ENCODE measurements at places on chromosomes 2 and 18.

- DNase-seq: no peak
Observed at GRCh38 chr2:119338826-119339561, 27.6 kb downstream of the C2orf76 start.

GRCh38 chr2:6337472-6337820, 528.3 kb downstream of the CMPK2 start:
- DNase-seq: no peak

DNA sequence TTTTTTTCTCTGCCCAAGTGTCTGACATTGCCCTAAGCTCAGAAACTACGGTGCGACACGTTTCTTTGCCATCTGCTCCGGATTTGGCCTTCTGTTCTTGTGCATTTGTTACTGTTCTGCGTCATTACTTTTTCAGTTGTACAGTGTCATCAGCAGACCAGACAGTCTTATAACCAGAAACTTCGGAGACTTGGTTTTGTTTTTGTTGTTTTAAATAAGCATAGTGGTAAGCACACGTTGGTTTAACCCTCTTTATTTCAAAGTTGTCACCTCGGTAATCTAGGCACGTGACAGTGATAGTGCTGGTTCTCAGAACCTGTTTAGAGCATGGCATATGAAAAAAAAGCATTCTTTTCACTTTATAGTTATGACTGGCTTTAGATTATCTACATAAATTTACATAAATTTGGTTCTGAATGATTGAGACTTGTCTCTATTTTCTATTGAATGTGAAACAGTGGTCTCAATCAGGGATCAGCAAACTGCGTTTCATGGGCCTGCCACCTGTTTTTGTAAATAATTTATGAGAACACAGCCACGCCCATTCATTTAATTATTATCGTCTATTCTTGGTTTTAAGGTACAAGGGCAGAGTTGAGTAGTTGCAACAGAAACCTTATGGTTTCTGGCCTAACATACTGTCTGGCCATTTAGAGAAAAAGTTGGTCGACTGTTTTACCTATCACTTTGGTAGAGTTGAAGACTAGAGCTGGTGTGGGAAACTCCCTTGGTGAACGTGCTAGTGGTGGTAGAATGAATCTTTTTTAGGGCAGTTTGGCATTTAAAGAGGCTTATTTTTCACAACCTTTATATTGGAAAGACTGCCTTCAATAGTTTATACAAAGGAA, 106.5 kb downstream of the ZNF532 start:
- DNase-seq: no peak

DNA sequence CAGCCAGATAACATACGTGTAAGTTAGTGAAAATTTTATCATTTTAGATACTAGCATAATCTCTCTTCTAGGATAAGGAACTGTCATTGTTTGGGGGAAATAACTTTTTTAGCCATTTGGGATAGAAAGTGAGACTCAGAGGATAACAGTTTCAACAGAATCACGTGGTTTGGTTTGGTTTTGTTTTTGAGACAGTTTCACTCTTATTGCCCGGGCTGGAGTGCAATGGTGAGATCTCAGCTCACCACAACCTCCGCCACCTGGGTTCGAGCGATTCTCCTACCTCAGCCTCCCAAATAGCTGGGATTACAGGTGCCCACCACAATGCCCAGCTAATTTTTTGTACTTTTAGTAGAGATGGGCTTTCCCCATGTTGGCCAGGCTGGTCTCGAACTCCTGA, 323.2 kb upstream of the MEIS1 start:
- DNase-seq: no peak

GRCh38 chr18:70499218-70499691, 210.4 kb downstream of the SOCS6 start:
- DNase-seq: no peak

DNA sequence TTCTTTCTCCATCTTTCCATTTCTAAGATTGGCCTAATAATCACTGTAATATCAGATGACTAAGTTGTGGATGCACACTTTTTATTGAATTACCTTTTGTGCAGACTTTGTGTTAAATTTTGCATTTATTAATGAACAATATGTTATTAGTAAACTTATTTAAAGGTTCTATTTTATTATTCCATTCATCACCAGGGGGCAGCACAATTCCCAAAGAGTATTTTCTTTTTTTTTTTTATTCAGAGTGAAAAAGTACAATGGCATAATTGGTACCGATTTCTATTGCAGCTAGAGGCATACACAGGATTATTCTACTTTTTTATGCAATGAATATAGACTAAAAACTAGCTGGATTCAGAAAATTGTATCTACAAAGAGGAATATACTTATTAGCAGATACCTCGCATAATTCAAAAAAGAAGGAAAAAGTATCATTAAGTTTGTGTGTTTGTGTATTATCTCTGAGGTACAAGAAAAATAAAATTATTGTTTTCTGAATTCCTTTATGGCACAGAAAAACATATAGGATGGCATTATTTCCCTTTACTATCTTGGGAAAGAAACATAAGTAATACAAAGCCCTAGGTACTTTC, 390.6 kb downstream of the ERBB4 start:
- no peak for DNase-seq

- peak; percentile 47 for DNase-seq
Observed at GRCh38 chr2:188291617-188292347, at the start of gene GULP1. GULP1 (plus strand) TSS chr2:188291874; CDS start chr2:188477703, 185,829 bp downstream.

- no peak for DNase-seq
Observed at GRCh38 chr2:23926290-23926749, 603 bp downstream of the ATAD2B start.

DNA sequence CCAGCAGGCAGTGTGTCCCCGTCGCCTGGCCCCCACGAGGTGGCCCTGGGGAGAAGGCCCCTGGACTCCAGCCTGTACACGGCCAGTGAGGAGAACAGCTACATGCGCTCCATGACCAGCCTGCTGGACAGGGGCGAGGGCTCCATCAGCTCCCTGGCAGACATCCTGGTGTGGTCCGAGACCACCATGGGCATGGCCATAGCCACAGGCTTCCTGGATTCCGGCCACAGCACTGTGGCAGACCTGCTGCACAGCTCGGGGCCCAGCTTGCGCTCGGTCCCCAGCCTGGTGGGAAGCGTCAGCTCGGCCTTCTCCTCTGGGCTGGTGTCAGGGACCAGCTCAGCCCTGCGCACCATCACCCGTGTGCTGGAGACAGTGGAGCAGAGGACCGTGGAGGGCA, 1.0 kb downstream of the TEX44 start:
- DNase-seq: no peak

DNA sequence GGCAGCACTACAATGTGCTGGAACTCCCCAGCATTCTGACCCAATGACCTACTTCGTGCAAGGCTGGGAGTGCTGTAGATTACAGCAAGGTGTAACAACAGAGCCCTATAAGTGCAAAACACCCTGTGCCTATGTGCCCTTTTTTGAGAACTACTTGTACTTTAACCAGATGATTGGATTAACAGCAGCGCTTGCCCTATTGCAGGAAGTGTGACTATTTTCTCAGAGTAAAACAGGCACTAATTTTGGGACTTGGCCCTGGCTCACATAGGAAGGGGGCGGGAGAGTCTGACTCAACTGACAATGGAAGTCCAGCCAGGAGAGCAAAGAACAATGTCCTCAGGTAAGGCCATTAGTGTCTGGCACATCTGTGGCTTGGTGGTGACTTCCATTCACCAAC, 35.6 kb upstream of the RNF125 start:
- DNase-seq: no peak

- peak; percentile 12 for DNase-seq
Observed at GRCh38 chr2:191376981-191377629, 131.9 kb downstream of the MYO1B start.

DNA sequence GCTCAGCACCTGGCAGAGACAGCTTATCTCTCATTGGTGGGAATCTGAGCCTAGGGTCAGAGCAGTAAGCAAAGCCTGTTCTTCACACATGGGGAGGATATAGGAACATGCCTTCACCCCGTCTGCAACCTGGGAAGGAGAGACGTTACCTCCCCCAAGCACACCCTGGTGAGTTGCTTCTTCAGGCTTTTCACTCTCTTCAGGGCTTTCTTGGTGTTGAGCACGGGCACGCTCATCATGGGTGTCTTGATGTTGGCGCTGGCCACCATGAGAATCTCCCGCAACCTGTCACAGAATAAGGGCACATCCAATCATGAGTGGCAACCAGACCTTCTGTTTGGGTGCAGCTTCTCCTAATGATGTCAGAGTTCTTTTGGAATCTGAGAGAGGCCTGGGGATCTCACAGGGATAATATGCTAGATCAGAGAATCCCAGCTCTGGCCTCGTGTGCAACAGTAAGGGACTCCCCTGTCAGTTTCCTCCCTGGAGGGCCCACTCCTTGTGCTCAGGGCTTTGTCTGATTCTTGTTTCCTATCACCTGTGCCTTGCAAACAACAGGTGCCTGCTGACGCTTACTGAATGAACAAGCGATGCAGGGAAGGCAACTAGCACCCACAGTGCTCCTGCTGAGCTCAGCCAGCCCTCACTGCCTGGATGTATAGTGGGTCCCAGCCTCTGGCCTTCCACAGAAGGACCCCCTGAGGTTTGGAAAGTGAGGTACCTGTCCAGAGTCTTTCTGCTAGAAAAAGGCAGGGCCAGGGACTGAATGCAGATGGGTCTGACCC, 66.3 kb downstream of the POLR1A start:
- DNase-seq: no peak

DNA sequence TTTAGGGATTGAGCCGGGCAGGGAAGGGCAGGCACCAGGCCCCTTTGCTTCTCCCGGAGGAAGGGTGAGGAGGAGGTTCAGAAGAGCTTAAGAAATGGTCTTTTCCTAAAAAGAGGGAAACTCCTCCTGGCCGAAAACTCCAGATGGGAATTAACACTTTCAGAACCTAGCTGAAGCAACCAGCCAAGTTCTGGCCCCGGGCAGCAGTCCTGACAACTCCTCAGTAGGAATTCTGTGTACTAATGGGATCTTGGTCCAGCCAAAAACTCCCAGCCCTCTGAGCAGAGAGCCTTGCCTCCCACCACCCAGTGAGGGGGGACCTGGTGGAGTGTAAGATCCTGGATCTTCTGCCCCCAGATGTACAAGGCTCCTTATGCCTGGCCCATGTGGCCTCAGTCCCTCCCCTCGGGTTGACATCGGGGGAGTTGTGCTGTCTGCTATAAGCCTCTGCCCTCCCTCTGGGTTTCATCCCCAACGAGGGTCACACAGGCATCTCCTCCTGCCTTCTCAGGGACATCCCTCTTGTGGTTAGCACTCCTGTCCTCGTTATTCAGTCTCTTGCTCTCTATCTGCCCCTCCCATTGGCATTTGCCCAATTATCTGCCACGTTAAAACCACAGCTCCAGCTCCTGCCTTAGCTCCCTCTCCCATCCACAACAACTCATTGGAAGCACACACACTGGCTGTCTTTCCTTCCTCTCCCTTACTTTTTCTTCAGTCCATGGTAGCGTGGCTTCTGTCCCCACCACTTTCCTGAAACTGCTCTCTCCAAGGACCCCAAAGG, 184.6 kb downstream of the CYP26B1 start:
- no peak for DNase-seq

GRCh38 chr2:17815468-17816184, 634 bp upstream of the MSGN1 start:
- no peak for DNase-seq

DNA sequence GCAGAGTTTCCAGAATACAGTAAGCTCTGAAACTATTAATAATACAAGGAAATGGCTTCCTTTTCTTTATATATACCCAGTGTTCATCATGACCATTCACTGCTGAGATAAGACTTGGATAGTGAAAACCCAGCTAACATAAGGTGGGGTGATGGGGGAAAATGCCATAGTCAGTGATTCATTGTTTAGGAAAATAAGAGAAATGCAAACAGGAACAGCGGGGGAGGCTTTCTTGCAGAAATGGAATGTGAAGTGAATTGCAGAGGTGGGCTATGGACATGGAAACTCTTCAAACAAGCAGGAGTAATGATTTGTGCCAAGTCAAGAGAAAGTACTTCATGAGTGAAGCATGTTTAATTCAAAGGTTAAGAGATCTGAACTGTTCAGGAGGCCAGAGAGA, 519.4 kb downstream of the TDRD15 start:
- DNase-seq: no peak

GRCh38 chr2:239952251-239952650, 72.9 kb downstream of the NDUFA10 start:
- DNase-seq: no peak

DNA sequence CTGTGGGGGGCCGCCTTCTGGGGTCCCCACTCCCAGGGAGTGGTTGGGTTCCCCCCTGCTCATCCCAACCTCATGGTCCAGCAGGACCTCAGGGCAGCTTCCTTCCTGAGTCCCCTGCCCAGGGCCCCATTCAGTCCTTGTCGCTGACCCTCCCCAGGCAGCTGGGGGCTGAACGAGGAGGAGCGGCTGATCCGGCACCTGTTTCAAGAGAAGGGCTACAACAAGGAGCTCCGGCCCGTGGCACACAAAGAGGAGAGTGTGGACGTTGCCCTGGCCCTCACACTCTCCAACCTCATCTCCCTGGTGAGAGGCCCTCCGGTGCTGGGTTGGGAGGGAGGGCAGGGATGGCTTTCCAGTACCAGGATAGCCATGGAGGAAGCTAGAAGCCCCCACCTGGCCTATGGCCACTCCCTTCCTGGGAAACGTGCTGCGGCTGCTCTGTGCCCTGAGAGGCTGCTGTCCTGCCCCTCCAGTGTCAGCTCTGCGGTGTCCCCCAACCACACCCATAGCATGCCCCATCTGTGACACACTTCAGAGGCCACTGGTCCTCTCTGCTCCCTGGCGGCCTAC, 497 bp downstream of the CHRND start:
- DNase-seq: no peak

- DNase-seq: no peak
Observed at GRCh38 chr18:34660572-34660971, 49.5 kb upstream of the DTNA start.

DNA sequence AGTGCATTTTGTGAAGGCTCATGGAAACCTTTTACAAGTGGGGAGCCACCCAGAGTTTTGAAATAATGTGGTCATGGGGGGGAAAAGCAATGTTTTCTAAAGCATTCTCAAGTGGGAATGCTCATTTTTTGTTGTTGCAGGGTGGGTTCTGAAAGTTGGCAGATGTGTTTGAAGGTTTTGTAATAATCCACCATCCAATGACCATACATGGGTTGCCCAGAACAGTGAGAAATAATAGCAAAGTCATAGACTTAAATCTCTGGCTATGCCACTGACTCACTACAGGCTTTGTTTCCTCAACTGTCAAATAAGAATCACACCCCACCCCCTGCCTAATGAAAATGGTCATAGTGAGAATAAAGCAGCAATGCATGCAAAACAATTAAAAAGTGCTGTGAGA, 2.9 kb downstream of the DSG3 start:
- DNase-seq: no peak

GRCh38 chr2:136131961-136132824, 14.2 kb upstream of the CXCR4 start:
- DNase-seq: no peak

DNA sequence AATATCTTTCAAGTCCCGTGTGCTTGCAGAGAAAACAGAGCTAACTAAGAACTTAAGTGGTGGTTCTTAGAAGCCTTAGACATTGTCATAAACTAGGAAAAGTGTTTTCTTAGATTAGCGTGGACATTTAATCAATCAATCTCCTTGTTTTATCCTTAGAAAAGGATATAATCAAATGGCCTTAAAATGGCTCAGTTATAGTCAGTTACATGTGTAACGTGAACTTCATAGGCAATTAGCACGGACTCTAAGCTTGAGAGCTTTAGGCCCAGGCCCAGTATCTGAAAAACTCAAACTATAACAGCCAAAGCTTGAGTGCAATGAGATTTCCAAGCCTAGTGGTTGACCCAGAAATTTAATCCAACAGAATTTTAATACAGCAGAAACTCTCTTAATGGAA, 43.5 kb upstream of the SP3 start:
- no peak for DNase-seq

GRCh38 chr2:229620289-229620688, 94.1 kb downstream of the DNER start:
- DNase-seq: no peak

GRCh38 chr2:239389414-239390329, 11.1 kb downstream of the HDAC4 start:
- no peak for DNase-seq
